Jurkat, Clone E6-1 (cell line): ENCODE measurements at places on chromosomes 6 and 20.

DNA sequence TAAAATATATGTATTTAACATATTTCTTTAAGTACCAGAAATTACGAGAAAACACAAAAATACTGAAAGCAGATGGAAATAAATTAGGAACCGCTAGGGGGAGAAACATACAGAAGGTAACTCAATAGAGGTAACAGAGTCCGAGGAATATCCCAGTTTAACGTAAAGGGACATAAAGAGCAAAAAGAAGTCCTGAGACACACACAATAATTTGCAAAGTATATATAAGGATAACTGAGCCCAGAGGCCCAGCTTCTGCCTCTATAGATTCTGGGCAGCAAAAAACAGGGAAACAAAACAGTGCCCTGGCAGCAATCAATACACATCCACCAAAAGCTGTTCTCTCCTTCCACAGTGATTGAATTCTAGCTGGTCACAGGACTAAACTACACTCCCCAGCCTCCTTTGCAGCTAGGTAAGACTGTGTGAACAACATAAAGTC lies 15.1 kb downstream of the TBC1D32 start:
- no peak for DNase-seq

GRCh38 chr6:132365281-132365907 lies 35.9 kb downstream of the MOXD1 start:
- DNase-seq = no peak

DNA sequence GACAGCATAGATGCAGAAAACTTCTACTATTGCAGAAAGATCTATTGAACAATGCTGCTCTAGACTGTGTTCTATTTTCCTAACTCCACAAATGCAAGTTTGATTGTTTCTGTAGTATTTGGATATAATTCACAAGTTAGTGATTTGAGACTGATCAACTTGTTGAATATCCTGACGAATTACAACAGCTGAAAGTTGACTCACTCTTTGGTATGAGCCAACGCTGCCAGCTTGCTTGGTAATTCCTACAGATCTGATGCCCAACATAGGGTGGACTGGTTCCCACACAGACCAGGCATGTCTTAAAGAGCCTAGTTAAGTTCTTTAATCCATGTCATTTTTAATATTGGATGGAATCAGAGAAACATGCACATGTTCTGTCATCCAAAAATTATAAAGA lies 231.0 kb upstream of the RAB32 start:
- no peak for DNase-seq

GRCh38 chr6:71254323-71254722 lies 34.3 kb upstream of the OGFRL1 start:
- no peak for DNase-seq

GRCh38 chr6:13718123-13718458 lies 6.5 kb upstream of the RANBP9 start:
- DNase-seq = no peak

DNA sequence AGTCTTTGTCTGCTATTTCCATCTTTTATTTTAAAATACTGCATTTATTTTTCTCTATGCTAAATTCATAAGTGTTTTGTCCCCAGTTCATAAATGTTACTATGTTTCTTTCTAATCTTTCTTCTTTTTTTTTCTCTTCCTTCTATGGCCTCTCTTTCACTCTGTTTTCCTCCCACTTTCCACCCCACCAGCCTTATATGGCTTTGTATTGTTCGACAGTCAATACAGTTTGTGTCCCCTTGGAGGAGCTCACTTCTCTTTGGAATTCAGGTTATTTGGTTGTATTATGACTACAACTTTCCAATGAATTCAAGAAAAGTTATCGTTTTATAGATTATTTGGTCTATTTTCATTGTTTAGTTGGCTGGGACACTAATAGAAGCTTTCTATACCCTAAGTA lies 393.5 kb downstream of the NKAIN2 start:
- no peak for DNase-seq

GRCh38 chr20:44549123-44549522 lies 27.3 kb upstream of the SERINC3 start:
- DNase-seq = no peak

GRCh38 chr6:115668781-115669180 lies 391.9 kb downstream of the FRK start:
- DNase-seq = no peak

- DNase-seq = no peak
Measured at GRCh38 chr6:122035173-122035572, 364.3 kb upstream of the HSF2 start.

GRCh38 chr6:78910591-78911171 lies 43.3 kb downstream of the IRAK1BP1 start:
- no peak for DNase-seq

DNA sequence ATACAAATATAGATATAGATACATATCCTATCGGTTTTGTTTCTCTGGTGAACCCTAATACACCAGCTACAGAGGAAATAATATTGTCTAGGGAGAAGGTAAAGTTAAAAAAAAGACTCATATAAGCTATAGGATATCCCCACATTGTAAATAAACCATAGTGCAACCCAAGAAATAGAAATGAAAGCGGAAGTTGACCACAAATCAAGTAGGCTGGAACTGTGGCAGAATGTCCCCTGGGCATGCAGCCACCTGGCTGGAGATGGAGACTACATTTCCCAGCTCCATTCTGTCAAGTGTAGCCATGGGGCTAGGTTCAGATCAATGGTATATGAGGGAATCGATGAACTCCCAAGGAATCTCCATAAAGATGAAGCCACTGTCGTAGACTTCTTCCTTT lies 70.1 kb upstream of the RPS6KA2 start:
- no peak for DNase-seq

GRCh38 chr20:4769328-4769727 lies 47.6 kb downstream of the PRND start:
- no peak for DNase-seq

GRCh38 chr20:9392892-9393857 lies 121.2 kb upstream of the LAMP5 start:
- no peak for DNase-seq

DNA sequence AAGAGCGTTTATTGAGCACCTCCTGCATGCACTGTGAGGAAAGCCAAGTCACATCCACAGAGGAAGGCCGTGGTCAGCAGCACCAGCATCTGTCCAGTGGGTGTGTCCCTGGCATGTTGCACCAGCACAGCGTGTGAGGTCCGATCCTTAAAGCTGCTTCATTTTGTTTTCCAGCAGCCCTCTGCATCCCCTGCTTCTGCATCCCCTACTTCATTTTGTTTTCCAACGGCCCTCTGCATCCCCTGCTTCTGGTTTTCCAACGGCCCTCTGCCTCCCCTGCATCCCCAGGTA lies 147.8 kb downstream of the SYCP2 start:
- no peak for DNase-seq

DNA sequence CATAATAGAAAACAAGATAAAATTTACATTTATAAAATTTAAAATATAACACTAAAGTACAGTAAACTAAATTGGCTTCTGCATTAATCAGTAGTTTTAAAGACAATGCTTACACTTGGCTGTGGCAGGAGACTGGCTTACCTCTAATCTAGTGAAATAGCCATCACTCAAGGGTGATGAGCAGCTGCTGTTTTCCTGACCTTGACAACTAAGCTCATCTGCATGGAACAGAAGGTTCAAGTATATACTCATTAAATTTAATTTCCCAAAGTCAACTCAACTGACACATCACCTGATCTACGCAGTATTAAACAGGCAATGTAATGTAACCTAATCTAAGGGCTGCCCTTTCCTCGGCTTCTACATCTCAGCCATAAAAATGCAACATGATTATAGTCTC lies 14.5 kb downstream of the TMX4 start:
- DNase-seq = no peak

- DNase-seq = no peak
Measured at GRCh38 chr6:105503641-105504040, 100.8 kb upstream of the PREP start.

DNA sequence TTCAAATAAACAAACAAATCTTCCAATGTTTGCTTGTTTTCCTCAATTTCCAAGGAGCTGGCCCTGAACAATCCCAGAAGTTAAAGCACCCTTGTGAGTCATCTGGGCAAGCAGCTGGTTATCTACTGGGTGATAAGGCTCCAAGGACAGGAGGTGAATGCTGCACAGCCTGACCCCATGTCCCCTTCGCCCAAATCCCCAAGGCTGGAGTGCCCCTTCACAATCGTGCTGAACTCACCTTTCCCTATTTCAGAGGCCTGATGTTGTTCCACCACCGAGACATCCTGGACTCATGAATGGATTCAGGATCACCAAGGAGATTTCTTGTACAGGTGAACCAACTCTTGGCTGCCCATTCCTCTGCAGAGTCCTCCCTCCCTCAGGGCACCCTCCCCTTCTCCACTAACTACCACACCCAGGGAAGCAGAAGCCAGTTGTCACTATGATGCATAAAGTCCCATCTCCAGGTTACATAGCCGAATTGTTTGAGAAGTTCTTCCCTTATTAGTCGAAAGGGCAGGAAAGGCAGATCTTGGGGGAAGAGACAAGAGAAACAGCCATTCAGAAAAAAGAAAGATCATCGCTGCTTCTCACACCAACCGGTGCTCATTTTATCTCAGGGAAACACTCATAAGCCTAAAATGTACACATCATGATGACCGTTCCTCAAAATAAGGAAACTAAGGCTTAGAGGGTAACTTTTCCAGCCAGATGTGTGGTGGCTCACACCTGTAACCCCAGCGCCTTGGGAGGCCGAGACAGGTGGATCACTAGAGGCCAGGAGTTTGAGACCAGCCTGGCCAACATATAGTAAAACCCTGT lies 138.8 kb upstream of the RREB1 start:
- DNase-seq = no peak

DNA sequence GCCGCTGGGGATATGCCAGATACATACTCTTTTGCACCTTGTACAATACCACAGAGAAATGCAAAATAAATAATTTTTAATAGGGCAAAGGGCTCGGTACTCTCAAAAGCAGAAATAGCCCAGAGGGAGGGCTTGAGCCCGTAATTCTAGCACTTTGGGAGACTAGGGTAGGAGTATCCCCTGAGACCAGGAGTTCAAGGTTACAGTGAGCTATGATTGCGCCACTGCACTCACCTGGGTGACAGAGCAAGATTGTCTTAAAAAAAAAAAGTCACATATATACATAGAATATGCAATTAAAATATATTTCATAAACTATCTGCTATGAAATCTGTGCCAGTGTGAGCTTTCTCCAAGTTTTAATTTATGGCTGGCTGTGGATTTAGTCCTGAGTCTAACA lies 818 bp upstream of the TRMT11 start:
- DNase-seq = no peak

DNA sequence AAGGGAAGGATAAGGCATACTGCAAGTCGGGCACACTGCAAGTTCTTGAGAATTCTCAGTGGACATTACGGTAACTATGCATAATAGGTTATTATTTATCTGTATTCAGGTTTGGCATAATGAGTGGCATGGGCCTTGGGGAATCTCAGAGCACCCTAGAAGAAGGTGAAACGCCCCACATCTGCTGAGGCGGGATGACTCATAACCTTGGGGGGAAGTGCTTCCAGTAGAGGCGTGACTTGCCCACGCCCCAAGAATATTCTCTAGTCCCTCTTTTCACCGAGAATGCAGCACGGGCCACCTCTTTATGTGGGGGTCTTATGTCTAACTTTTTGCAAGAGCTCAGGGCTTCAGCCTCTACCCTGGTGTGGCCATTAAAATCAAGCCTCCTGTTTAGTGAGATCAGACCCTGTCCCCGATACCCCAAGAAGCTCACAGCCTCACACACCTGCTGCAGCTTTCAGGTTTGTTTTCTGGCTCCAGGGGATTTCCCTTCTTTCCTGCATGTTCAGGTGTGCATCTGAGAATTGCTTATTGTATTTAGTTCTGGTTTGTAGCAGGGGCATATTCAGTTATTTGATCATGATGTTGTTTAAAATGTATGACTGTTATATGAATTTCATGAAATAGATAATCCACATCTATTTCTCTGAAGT lies 19.1 kb downstream of the ZFP64 start:
- DNase-seq = no peak

GRCh38 chr6:109105681-109106080 lies 10.4 kb downstream of the CEP57L1 start:
- no peak for DNase-seq

GRCh38 chr20:62617711-62618483 lies 24.4 kb upstream of the SLCO4A1 start:
- DNase-seq = no peak

GRCh38 chr20:16270989-16271388 lies 302.3 kb downstream of the KIF16B start:
- no peak for DNase-seq

DNA sequence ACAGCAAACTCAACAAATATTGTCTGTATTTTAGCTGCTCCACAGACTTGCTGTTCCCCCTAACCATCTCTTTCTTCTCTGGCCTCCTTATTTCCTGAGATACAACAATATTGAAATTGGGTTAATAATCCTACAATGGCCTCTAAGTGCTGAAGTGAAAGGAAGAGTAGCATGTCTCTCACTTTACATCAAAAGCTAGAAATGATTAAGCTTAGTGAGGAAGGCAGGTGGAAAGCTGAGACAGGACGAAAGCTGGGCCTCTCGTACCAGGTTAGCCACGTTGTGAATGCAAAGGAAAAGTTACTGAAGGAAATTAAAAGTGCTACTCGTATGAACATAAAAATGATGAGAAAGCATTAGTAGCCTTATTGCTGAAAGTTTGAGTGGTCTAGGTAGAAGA lies 63.8 kb downstream of the ELOVL5 start:
- no peak for DNase-seq

- no peak for DNase-seq
Measured at GRCh38 chr20:47674686-47675085, 110.6 kb downstream of the SULF2 start.

DNA sequence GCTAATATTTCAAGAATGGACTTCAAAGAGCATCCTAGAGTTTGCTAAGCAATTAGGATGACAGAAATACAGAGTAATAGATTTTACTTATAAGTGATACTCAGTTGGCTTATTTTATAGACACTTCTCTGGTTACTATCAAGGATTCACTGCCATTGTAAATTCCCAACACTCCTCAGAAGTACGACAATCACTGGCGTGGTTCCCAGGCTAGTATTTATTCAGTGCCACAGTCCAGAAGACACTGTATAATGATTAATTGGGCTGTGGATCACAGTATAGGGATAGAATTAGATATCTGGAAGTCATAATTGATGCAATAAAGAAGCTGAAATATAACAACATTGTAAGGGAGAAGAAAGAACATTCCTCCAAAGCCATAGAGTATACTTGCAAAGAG lies 15.7 kb downstream of the MANEA start:
- DNase-seq = no peak

- DNase-seq = no peak
Measured at GRCh38 chr6:11835065-11835464, 56.5 kb upstream of the ADTRP start.

DNA sequence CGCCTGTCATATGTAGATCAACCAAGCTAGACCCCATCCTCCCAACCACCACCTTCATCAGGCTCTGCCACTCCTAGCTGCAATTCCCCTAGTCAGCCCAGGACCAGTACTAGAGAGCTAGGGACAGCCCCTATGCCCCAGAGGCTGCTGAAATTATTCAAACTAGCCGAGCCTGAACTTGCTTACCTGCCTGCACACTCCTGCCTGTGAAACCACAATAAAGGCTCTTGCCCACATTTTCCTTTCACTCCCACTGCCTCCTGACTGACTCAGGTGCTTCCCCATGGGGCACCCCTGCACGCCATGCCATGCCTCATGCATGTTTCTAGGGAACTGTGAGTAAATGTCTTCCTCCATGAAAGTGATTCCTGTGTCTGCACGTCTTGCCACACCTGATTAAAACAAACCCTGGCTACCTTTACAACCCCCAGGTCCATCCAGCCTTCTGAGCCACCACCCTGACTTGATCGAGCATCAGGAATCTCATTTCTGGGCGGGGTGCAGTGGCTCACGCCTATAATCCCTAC lies 66.5 kb upstream of the IER3 start:
- no peak for DNase-seq
